ENCODE measurements at places on chromosomes 6 and 20.

- no peak for DNase-seq
These were observed 36.6 kb upstream of the CARMIL1 start for GRCh38 chr6:25242567-25242966.

DNA sequence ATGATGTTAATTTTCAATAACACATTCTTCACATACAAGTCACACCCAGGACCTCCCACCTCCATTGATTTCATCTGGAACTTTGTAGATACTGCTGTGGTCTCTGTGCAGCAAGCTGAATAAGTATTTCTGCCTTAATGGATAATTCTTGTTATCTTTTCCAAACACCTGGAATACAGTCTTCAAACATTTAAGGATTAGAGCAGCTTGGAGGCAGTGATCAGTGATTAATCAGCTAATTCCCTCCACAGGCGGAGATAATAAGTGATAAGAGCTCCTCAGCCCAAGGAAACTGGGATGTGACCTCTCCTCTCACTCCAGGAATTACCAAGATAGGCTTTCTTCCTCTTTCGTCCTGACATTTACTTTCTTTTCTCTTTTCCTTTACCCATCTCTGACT, 110.7 kb downstream of the FIG4 start:
- DNase-seq, result no peak

GRCh38 chr6:138403324-138403800, 661 bp upstream of the HEBP2 start:
- no peak for DNase-seq

DNA sequence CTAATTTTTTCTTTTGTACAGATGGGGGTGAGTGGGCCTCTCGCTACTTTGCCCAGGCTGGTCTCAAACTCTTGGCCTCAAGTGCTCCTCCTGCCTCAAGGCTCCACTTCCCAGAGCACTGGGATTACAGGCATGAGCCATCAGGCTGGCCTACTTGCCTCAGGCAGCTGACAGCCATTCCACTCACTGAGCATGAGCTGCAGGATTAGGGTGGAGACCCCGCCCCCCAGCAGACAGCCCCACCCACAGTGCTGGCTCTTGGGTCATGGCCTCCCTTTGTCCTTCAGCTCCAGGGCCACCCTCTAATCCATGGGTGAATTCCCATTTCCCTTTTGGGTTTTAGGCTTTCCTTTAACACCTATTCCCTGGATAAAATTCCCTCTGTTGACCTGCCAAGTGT, 82.1 kb downstream of the BFSP1 start:
- no peak for DNase-seq

DNA sequence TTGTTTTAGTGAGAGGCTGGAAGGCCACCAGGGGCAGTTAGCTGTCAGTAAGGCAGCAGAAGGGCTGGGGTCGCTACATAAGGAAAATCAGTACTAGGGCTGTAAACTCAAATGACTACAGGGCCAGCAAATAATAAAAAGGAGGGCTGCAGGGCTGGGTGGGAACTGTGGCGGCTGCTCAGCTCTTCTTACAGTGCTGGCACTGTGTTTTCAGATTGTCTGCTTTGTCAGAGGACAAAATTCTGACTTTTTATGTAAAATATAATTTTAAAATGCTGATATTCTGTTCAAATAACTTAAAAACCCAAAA, 23.2 kb downstream of the HLA-A start:
- no peak for DNase-seq

- DNase-seq, result no peak
These were observed 170.7 kb upstream of the KCNK16 start for GRCh38 chr6:39493174-39493573.

GRCh38 chr6:138107078-138107751, at the start of gene PERP:
PERP (minus strand) TSS chr6:138107419; CDS start chr6:138107340, 79 bp downstream.
- peak; percentile 79 for DNase-seq

DNA sequence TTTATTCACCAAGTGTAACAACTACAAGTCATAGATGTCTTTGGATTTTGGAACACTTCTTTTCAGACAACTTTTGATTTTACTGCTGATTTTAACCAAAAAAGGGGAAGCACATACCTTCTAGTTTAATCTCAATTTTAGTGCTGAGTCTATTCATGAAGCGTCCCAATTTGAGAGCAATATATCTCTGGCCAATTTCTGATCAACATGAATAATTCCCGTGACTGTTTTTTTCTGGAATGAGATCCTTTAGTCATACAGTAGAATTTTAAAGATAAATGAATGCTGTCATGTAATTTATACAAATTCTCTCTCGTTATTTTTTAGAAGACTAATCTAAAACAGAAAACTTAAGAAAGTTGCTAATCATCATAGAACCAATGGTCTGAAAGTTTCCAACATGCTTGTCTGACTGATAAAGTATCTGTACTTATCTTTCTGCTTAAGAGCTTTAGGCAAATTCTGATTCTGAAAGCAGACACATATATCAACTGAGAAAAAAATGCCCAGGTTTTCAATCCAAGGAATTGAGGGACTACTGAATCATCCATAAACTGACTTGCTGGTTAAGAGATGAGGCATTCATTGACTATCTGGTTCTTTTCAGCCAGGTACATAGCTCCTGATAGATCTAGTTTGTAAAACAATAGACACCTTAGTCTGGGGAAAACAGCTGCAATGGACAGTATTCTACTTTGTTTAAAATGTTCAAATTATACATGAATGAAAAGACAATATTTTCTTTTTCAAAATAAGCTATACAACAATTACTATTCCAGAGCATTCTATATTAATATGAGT, 657.5 kb downstream of the RFPL4B start:
- DNase-seq, result no peak

GRCh38 chr6:30544666-30545272, 11.5 kb downstream of the GNL1 start:
- peak; percentile 66 for DNase-seq

DNA sequence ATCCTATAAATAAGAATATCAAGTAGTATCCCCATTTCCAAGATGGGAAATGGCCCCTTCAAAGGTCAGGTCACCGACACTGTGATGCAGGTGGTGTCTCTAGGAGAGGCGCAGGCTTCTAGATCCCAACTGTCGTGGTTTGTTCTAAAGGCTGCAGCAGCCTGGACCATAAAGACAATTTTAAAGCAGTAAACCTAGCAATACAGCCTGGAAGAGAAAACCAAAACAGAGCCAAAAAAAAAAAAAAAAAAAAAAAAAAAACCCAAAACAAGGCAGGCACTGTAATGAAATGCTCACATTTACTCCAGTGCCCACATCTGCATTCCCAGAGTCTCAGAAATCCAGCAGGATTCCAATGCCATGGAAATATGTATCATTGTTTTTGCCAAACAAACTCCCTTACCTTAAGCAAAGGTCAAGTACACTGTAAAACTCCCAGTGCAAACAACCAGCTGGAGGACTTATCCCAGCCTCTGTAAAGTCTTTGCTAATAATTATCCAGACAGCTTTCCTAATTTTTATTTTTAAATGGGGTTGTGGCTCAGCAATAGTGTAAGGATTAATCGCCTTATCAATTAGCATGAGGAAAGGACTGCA, 98.2 kb downstream of the PSMG4 start:
- DNase-seq, result no peak

- DNase-seq, result no peak
These were observed 79.6 kb upstream of the CARMIL1 start for GRCh38 chr6:25199544-25199943.

DNA sequence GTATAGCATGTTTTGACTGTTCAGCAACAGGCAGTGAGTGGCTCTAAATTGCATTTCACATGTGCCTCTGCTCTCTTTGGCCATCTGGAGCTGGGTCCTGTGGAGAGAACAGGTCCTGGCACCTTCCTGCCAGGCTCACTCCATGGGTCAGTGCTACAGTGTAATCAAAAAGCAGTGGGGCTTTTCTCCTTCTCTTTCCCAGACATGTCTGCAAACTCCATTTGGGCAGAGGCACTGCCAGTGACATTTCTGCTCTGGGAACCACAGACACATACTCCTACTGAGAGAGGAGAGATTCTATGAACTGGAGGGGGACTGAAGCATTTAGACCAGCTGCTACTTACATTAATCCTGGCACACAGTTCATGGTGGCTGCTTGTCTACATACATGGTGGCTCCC, 68.3 kb upstream of the TRAF3IP2 start:
- DNase-seq, result no peak
